ENCODE measurements at places on chromosomes 5 and 9.
A peak's percentile ranks its signal among the peaks of the same experiment; 100 is the strongest.

- no peak for DNase-seq
Measured at GRCh38 chr9:1729631-1730030, 285.5 kb upstream of the SMARCA2 start.

GRCh38 chr5:93883459-93883858 lies 142.1 kb upstream of the POU5F2 start:
- no peak for DNase-seq

DNA sequence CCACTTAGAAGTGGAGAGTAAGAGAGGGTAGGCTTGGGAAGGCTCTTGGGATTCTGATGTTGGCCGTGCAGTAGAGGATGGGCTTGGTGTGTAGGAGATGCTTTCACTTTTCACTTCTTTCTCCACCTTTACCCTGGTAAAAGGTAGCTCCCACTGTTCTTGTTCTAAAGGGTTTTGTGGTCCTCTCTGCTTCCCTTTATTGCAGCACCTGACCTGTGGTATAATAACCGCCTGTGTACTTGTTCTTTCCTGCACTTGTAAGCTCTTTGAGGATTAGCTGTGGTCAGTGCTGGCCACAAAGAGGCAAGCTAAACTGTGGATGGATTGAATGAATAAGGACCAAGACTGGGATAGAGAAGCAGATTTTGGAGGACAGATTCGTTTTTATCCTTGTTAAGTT lies 25.2 kb downstream of the KDM4C start:
- DNase-seq = no peak

DNA sequence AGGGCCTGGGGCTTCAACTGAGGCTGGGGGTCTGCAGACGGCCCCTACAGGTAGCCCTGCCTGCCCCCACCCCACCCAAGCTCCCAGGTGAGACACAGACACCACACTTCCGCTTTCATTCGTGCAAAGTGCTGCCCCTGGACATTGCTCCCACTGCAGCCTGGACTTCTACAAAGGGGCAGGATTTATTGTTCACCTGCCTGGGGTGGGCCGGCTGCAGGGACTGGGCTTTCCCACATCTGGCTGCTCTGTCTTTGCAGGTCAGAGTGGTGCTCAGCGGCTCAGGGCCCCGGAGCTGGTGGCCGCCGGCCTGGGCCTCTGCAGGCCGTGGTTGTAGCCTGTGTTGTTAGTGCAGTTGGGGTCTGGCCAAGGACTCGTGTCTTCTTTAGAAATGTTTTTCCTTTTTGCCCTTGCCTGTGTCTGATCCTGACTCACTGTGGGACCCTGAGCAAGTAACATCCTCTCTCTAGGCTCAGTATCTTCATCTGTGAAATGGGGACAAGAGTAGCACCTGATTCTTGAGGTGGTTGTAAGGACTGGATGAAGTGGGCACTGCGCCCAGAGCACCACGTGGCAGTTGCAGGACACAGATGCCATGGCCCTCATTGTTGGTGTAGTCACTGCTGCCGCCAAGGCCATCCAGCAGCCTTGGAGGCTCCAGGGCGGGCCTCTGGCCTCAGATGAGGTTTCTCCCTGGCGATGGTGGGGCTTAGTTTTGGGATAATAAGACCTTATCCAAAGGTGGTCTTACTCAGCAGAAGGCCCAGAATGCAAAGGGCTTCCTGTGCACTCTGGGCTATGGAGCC lies 143.9 kb downstream of the CACNA1B start:
- no peak for DNase-seq

DNA sequence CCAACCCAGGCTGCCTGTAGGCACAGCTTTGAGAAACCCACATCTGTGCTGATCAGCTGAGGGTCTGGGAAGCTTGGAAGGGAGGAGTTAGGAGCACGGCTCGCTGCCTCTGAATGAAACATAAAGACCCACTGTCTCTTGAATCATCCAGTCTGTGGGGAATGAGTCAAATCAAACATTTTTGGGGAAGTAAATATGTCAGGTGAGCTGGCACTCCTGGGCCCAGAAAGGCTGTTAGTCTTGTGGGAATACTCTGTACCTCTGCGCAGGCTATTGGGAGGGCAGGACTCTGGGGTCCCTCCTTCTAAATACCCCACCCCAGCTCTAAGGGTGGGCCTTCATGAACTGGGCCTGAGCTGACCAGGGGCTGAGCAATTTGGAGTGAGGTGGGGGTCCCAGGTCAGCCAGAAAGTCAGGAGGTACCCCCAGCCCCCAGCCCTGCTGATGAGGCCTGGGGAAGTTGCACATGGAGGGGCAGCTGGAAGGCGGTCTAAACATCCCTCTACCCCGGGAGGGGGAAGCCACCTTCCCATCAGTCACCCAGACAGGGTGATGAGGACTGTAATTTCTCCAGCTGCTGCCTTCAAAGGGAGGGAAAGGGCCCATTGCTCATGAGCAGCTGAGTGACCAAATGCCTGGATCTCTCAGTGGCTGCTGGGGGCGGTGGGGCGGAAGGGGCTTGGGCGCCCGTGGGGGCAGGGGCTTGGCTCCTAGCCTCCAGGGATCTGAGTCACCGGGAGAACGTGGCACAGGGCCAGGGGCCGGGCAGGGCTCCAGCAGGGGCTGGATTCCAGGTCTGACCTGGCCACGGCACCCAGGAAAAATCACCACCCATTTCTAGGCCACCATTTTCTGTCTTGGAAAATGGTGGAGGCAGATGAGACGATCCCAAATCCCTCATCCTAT lies 10.8 kb downstream of the FIBCD1 start:
- DNase-seq = no peak

- DNase-seq = peak; percentile 40
Measured at GRCh38 chr9:104795082-104795481, 31.2 kb downstream of the NIPSNAP3B start.

GRCh38 chr5:126446498-126447224 lies 23.5 kb downstream of the GRAMD2B start:
- no peak for DNase-seq

DNA sequence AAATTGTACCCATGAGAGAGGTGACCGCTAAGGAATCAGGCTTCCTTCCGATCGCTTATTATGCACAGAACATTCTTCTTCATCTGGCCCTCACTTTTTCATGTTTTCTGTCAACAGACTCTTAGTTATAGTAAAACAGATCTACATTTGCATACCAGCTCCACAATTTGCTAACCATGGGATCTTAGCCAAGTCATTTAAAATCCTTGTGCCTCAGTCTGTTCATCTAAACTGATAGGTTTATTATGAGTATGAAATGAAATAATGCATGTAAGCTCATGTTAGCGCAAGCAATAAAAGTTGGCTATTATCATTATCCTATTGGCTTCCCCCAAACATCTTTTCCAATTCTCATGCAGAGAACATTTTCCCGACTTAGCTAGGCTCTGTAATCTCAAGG lies 42.3 kb downstream of the FGF1 start:
- no peak for DNase-seq

GRCh38 chr5:117065161-117065560 lies 490.5 kb upstream of the SEMA6A start:
- DNase-seq = no peak

- DNase-seq = no peak
Measured at GRCh38 chr5:37631939-37632338, 207.9 kb downstream of the GDNF start.
